Fibroblast of the aortic adventitia (primary cell): ENCODE measurements at places on chromosomes 6 and 20. TPM values are rescaled to one million over a fixed set of nuclear protein-coding genes. Genes with fewer than 3 reads are reported as not detected.

DNA sequence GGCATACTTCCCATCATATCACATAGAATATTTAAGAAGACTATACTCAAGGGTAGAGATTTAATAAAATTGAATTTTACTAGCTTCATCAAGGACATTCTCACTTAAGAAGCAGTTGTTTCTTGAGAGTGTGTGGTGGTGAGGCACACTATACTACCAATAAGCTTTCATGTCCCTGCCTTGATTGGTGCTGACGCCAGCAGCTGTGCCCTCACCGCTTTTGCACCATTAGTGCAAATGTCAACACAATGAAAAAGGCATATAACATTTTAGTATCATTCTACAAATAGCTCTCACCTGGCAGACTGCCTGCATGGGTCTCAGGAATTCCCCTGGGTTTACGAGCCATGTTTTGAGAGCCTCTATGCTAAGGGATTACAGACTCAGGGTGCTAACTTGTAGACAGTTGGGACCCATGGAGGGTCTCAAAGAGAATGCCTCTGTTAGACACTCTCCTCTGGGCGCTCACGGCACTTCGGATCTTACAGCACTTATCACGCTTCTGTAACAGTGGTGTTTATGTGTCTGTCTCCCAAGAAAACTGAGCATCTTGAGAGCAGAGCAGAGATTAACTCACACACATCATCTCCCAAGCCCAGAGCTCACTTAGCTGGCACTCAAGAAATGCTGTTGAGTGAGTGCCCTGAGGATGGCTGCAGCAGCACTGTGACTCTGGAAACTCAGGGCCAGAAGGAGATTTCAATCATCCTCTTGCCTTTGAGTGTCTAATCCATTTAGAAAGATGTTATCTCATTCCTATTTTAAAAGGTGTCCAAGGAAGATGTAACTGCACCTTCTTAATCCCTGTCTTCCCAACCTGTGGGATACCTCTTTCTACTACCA, 143.3 kb upstream of the GPR6 start:
- DNase-seq: no peak

DNA sequence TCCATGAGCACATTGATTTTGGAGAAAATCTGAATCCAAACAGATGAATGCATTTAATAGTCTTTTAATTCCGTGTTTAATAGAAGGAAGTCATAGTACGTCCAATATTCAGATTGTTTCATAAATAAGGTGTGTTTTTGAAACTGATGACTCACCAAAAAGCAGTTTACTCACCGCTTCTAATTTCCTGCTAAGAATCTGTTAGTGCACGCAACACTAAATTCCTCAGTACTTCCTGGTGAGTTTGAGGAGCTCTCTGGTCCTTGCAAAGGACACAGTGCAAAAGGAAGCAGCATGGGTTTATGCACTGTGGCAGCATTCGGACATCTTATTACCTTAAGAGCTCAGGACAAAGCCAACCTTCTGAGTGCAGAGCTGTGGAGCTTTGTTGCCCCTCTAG, 2.3 kb upstream of the ADGRF1 start:
- no peak for DNase-seq

ZC3H12D gene
- total RNA-seq: 0.09 TPM in 1 of 2 replicates, not detected in the other

ID1 gene
- total RNA-seq: 62.3 and 98.9 TPM in 2 replicates

- DNase-seq: peak; percentile 74
Measured at GRCh38 chr6:42405021-42405420, 46.7 kb downstream of the TRERF1 start.

PRR18 gene
- total RNA-seq: not detected in 2 replicates

VSTM2L gene
- total RNA-seq: 0.57 and 1.4 TPM in 2 replicates

B3GAT2 gene
- total RNA-seq: not detected in 2 replicates

DNA sequence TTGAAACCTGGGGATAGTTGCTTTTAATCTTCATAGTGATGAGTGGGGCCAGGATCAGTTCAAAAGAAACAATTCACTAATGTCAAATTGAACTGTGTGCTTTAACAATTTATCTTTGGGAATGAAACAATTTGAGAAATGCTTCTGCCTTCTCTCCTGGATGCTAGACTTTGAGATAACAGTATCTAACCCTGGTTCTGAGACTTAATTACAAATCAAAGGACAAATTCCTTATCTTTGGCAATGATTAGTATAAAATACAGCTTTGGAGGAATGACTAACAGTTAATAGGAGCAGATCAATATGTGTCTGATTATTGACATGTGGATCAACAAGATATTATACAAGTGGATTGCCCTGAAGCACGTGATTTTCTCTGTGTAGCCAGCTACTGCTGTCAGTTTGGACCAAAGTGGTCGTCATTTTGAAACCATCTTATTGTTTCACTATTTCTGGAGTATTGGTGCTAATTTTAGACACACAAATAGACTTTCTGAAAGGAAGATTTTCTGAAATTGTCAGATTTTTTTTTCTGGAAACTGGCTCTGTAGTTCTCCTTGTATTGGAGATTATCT, 6.2 kb upstream of the FLRT3 start:
- no peak for DNase-seq

- no peak for DNase-seq
Measured at GRCh38 chr6:159499034-159499433, 194.0 kb downstream of the SOD2 start.

DNA sequence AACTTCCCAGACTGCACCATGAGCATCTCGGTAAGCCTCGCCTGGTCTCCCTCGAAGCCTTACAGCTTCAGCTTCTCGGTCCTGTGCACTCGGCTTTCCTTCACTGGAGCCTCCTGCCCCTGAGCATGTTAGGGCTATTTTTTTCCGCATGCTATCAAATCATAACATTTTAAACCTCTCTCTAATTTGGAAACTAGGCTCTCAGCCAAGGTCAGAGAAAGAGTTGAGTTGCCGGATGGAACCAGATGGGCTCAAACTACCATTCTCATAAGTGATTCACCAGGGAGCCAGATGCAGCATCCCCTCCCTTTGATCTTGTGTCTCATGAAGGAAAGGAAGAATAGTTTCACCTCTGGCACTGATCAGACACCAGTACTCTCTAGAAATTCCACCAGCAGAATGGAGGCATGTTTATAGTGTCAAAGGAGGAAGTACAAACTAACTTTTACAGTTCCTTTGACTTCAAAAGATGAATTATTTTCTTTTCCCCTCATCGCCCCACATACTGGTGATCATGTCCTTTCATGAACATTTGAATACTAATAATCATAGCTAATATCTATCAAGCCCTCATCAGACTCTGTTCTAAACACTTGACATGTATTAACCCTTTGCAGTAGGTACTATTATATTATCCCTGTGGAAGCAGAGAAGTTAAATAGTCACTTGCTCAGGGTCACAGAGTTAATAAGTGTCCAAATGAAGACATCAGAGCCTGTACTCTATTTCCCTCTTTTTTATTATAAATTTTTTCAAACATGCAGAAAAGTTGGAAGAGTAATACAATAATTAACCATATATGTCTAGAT, 46.7 kb downstream of the MAP1LC3A start:
- peak; percentile 27 for DNase-seq

DNA sequence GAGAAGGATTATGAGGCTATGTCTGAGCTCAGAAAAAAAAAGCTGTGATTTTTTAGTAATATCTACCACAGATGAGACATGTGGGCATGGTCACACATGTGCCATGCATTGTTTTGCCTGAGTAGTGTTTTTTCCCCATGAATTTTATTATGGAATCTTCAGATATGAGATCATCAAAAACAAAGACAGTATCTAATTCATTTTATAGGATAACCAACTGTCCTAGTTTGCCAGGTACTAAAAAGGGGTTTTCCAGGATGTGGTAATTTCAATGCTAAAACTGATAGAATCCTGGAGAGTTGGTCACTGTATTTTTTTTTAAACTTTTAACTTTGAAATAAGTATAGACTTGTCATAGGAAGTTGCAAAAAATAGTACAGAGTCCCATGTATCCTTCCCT, 127.4 kb upstream of the MAP3K7 start:
- DNase-seq: no peak

BTN2A1 gene
- 11.7 and 17.9 TPM in 2 replicates for total RNA-seq

- no peak for DNase-seq
Measured at GRCh38 chr6:154815938-154816820, 83.0 kb downstream of the SCAF8 start.

TFAP2C gene
- 0.08 TPM in 1 of 2 replicates, not detected in the other for total RNA-seq

PPP1R16B gene
- 0.09 and 0.33 TPM in 2 replicates for total RNA-seq

DNA sequence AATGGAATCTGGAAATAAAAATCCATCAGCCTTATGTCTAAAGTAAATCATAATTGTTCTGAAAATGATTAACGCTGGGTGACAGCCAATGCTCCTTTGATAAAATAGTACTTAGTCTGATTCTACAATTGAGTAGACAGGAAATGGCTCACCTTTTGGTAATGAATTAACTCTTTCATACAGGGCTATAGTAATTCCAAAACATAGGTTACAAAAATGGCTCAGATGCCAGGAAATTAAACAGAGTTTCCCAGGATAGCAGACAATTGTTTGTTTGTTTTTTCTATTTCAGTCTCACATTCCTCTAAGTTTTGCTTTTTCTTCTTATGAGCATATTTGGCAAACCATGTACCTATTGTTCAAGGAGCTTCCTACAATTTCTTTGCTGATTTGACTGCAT, 257.2 kb upstream of the EPHA7 start:
- no peak for DNase-seq

DNA sequence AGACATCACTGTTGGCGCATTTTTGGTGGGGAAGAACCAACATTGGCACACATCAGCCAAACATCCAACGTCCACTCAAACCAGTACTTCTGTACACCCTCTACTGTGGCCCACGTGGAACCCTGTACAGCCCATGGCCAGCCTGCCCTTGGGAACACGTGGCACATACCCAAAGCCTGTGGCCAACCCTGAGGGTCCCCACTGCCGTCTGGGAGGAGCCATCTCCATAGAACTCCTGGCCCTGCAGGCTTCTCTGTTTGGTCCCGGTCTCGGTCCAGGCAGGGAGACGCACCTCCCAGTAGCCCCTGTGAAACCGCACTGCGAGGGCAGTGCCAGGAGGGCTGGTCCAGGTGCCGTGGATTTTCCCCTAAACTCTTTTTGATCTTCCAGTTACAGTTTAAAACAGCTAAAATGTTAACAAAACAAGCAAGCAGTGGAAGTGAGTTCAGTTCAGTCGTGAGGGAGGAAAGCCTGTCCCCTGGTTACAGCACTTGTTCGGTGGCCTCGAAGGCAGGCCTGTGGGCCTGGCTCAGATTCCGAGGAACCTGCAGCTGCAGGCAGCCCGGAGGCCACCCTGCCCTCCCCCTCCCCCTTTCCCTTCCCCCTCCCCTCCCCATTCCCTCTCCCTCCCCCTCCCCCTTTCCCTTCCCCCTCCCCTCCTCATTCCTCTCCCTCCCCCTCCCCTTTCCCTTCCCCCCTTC, 233.7 kb downstream of the DLL1 start:
- DNase-seq: no peak

DNA sequence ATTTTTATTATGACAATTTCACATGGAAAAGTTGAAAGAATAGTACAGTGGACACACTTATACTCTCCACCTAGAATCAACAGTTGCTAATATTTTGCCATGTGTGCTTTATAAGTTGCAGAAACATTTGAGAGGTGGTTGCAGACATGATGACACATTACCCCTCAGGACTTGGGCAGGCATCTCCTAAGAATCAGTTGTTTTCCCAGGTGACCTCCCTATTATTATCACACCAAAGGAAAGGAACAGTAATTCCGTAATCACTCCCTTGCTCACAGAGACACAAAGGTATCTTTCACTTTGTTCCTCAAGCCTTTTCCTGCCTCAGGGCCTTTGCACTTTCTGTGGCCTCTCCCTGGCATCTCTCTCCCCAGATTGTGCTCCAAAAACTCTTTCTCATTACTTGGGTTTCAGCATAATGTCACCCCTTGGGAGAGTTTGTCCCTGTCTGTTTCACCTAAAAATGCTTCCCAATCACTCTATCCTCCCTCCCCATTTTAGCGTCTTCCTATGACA, 5.9 kb upstream of the SULF2 start:
- DNase-seq: no peak

DNA sequence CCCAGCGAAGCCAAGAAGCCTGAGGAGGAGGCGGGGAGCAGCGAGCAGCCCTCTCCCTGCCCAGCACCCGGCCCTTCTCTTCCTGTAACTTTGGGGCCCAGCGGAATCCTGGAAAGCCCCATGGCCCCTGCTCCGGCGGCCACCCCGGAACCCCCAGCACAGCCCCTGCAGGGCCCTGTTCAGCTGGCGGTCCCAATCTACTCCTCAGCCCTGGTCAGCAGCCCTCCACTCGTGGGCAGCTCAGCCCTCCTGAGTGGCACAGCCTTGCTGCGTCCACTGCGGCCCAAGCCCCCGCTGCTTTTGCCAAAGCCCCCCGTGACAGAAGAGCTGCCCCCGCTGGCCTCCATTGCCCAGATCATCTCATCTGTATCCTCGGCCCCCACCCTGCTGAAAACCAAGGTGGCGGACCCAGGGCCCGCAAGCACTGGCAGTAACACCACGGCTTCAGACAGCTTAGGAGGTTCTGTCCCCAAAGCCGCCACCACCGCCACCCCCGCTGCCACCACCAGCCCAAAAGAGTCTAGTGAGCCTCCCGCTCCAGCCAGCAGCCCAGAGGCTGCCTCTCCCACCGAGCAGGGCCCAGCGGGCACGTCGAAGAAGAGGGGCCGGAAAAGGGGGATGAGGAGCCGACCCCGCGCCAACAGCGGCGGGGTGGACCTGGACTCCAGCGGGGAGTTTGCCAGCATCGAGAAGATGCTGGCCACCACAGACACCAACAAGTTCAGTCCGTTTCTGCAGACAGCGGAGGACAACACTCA, 81.9 kb downstream of the SSR1 start:
- no peak for DNase-seq

GRCh38 chr6:74259981-74260380, 564.0 kb downstream of the CD109 start:
- peak; percentile 53 for DNase-seq

GRCh38 chr6:146026873-146027272, 2.0 kb upstream of the GRM1 start:
- no peak for DNase-seq

- no peak for DNase-seq
Measured at GRCh38 chr20:64093013-64093503, 8.9 kb upstream of the LKAAEAR1 start.

SLC22A16 gene
- total RNA-seq: 0.09 TPM in 1 of 2 replicates, not detected in the other

DNA sequence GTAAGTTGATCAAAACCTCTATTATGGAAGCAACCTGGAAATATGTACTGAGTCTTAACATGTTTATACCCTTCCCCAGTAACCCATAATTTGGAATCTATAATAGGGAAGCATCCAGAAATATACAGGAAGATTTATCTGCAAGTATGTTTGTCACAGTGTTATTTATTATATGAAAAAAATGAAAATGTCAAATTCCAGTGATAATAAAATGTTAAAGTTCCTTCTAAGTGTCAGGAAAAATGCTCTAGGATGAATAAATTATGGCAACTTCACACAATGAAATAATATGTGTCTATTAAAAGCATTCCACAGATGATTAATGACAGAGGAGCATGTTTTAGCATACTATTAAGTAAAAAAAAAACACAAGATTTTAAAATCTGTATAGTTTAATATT, 237.7 kb upstream of the PRND start:
- no peak for DNase-seq

CLPSL2 gene
- total RNA-seq: not detected in 2 replicates

- DNase-seq: peak; percentile 81
Measured at GRCh38 chr6:167858086-167858591, 31.4 kb downstream of the AFDN start.
